ENCODE measurements at places on chromosomes 4 and X.

DNA sequence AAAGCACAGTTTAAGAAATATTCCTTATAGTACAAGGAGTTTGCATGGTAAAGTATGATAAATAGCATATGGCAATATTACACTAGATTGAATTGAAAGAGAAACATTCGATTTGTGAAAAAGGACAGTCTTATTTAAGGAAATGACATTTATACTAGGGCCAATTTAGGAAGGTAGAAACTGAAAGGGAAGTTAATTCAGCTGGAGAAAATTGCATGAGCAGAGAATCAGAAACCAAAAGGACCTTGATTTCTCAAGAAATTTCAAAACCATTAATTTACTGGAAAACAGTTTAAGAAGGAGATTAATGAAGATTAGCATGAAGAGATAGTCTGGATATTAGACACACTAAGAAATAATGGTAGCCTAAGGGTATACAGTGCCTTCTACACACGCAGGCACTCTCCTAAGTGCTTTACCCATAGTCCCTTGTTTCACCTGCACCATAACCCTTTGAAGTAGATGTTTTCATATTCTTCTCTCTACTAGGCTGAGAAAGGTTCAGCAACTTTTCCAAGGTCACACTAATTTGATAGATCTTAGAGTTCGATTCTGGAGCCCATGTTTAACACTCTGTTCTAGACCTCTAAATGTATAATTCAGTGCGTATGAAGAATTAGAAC is 259.1 kb upstream of the SLIT2 start:
- DNase-seq: no peak

DNA sequence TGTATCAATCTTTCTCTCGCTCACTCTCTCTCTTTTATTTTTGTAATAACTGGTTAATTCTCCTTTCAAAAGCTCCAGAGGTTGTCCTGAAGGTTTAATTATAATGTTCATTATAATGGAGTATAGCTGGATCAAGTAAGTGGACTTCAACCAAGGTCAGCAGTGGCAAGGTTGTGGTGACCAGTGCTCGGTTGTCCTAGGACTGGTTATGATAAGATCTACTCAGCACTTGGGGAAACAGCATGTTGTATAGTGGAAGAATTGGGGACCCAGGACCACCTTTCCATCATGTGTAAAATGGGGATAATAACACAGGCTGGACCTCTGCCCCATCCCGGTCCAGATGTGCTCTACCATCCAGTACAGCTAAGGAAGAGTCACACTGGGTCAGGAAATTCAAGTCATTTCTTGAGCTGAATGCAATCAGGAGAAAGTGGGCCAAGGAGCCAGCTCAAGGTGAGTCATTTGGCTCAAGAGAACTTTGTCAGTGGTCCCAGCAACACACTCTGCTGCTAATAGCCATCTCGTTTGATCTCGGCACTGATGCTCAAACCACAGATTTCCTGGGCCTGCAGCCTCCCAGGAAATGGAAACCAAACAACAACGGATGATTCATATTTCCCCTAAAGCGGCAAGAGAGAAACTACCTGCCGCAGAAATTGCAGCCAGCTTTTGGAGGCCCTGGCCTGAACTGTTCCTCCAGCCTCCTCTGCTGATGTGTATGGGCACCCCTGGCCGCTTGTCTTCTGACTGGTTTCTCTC is 123.6 kb upstream of the RBPJ start:
- no peak for DNase-seq

- DNase-seq: peak; percentile 22
Measured at GRCh38 chrX:15854080-15854655, 445 bp downstream of the AP1S2 start.

- DNase-seq: no peak
Measured at GRCh38 chrX:11757397-11757718, 679 bp upstream of the MSL3 start.

GRCh38 chrX:19867938-19868337 is 19.5 kb downstream of the SH3KBP1 start:
- DNase-seq: no peak

- no peak for DNase-seq
Measured at GRCh38 chrX:10186355-10186754, 29.6 kb downstream of the CLCN4 start.

- no peak for DNase-seq
Measured at GRCh38 chr4:185408432-185408831, 11.8 kb downstream of the ANKRD37 start.

DNA sequence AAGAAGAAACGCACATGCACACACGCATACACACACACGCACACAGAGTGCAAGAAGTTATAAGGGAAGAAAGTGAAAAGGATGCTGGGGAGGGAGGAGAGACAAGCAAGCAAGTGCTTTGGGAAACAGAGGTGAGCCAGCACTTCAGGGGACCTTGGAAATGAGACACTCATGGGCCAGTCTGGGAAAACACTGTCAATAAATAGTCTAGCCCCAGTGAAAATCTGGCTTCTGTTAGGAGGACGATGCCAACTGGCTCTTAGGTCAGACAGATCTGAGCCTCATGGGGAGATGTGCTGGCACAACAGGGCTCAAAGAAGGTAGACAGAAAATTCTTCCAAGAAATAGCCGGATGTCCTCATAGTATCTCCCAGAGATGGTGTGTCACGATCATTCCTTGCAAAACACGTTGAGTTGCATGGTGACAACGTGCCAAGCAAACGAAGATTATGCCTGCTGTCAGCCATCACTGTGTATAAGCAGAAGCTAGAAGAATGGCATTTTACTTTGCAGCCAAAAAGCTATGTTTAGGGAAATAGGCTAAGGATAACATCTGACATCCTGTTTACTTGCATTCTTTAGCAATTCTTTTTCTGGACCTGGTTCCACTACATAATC is 557 bp upstream of the ARHGEF6 start:
- DNase-seq: peak; percentile 45

- DNase-seq: no peak
Measured at GRCh38 chr4:6964858-6965257, 55.2 kb downstream of the TBC1D14 start.

- DNase-seq: no peak
Measured at GRCh38 chrX:135581496-135581895, 61.0 kb downstream of the INTS6L start.

GRCh38 chr4:98778206-98778605 is 119.8 kb upstream of the TSPAN5 start:
- DNase-seq: no peak

GRCh38 chr4:78414116-78414515 is 137.5 kb upstream of the ANXA3 start:
- peak; percentile 30 for DNase-seq

DNA sequence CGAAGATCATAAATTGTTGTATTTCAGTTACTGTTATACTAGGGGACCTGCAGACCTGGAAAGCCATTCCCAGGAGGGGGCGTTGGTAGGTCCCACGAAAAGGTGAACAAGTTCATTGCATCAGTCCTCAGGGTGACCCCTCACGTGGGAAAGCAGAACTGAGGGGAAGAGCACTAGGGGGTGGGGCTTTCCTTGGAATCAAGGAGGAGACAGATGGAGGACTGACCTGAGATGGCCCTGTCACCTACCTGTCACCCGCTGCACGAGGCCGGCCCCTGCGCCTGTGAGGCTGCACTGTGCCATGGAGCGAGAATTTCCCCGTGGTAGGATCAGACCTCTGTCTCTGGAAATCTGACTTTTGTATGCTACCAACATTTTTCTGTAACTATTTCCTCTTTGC is 41.8 kb upstream of the CLDN24 start:
- DNase-seq: no peak

DNA sequence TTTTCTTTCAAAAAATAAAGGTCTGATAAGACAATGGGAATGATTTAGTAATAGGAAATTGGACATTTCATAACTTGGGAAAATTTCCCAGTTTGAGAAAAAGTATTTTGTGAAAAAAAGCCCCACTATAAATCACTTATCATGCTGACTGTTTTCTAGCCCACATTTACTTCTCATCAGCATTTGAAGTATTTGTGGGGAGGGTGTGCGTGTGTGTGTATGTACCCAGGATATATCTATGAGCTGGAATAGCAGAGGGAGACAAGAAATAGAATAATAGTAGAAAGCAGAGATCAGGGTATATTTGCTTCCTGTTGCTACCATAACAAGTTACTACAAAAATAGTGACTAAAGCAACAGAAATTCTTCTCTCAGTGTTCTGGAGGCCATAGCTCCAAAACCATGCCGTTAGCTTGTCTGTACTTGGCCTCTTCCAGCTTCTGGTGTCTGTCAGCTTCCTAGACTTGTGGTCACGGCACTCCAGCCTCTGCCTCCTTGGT is 139.8 kb downstream of the PTTG2 start:
- DNase-seq: no peak

DNA sequence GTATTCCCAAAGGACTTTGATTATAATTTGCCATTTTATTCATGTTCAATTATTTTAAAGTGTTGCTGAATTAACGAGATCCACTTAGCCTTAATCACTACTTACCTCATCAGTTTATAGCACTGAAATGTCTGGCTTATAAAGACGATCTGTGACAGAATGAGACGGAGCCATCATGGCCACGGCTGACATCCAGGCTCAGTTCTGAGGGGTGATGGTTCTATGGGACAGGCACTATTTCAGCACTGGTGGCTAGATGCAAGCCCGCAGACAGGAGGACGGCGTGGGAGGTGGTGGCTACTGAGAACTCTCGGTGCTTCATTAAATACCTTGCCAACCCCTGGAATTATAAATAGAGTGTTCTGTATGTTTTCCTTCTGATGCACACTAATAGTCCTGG is 1084.2 kb upstream of the TENM3 start:
- DNase-seq: no peak

- DNase-seq: no peak
Measured at GRCh38 chr4:120939693-120940092, 17.2 kb upstream of the PRDM5 start.

GRCh38 chr4:147847751-147848590 is 116.1 kb downstream of the ARHGAP10 start:
- DNase-seq: no peak

GRCh38 chr4:17469931-17470674 is 41.8 kb downstream of the QDPR start:
- DNase-seq: no peak

DNA sequence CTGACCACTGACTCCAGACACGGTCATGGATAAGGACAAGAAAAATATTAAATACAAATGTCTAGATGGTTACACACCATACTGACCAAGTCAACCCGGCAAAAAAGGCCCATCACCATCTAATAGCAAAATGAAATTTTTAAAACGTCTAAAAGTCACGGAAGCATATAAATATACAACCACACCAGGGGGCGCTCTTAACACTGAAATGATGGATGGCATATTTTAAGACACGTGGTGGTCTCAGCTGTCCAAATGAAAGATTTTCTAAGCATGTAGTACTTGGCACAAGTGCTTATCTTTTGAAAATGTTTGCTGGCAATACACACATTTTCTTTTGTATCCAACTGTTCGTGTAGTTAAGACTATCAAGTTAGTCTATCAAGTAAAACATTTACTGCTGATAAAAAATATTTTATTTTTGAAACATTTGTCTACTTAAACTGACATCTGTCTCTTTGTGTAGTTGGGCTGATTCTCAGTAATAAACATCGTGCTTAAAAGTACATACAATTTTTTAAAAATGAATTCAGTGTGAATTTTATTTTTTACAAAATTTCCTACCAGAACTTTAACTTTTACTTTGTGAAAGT is 64.6 kb downstream of the COX7B2 start:
- DNase-seq: peak; percentile 78

GRCh38 chr4:37430718-37431416 is 186.3 kb downstream of the NWD2 start:
- no peak for DNase-seq

DNA sequence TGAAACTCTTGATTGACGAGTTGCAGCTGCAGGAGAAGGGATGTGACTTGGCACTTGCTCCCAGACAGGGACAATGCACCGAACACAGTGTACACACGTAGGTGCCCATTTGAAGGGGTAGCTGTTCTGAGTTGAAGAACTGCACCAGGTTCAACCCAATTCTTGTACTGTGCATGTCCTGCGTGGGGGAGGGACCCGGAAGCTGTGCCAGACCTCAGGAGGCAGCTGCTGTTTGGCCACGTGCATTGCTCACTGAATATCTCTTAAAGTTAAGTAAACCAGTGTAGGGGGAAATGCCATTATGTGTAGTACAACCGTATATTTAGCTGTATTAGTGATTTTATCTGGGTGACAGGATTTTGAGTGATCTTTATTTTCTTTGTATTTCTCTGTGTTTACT is 12.0 kb upstream of the RBBP7 start:
- DNase-seq: no peak

- peak; percentile 71 for DNase-seq
Measured at GRCh38 chrX:114611018-114611619, 27.2 kb downstream of the HTR2C start.

GRCh38 chrX:15858051-15858450 is 3.4 kb upstream of the AP1S2 start:
- no peak for DNase-seq

GRCh38 chr4:69743476-69744156 is 16.8 kb downstream of the SULT1B1 start:
- DNase-seq: no peak

DNA sequence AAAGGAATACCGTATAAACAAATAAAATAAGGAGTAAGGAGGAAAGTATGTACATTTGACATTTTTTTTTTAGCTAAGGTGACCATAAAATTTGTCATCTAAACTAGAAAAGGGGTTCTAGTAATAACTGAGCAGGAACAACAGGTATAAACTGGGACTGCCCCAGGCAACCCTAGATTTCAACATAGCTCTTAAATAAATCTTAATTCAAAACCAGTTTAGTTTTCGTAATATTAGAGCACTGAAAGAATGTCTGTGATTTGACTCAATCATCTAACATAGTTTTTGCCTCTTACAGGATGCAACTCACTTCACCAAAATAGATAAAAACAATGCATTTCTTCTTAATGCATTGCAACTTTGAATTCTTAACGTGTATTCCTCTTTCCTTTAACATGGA is 257.7 kb downstream of the ADAMTS3 start:
- no peak for DNase-seq

- peak; percentile 29 for DNase-seq
Measured at GRCh38 chr4:86928400-86929255, 6.2 kb upstream of the AFF1 start.

- DNase-seq: peak; percentile 70
Measured at GRCh38 chrX:101619364-101619763, 1.6 kb upstream of the ARMCX6 start.

- no peak for DNase-seq
Measured at GRCh38 chr4:188680667-188681063, 541.4 kb downstream of the TRIML1 start.

DNA sequence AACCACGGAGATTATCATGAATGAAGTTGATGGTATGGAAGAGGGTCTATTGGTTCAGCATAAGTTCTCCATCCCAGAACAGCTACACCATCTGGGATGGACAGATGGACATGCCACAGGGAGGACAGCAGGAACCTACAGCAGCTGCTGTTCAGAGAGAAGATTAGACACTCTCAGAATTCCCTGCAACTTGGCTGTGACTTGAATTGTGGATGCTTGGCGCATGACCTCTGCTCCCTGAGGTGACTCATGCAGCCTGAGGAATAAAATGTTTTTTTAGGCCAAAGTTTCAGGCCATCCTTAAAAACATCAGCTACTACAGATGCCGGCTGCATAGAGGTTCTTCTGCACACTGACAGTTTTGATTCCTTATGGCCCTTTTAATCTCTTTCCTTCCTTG is 97.3 kb downstream of the RS1 start:
- no peak for DNase-seq

- no peak for DNase-seq
Measured at GRCh38 chrX:40056420-40056819, 41.3 kb downstream of the BCOR start.

- peak; percentile 1 for DNase-seq
Measured at GRCh38 chrX:5449323-5449722, 779.3 kb downstream of the NLGN4X start.
